ENCODE measurements at places on chromosomes 3 and 15. TPM values are rescaled to one million over a fixed set of nuclear protein-coding genes. Genes with fewer than 3 reads are reported as not detected.

Gene PRKCD
- 16.1 TPM for total RNA-seq

Gene POLR2M
- total RNA-seq, result 82.8 TPM

Gene ARPIN
- total RNA-seq, result 5.9 TPM

Gene ZNF148
- total RNA-seq, result 47.5 TPM

Gene SYNPR
- not detected for total RNA-seq

Gene TNFAIP8L3
- total RNA-seq, result 0.30 TPM

Gene MORC1
- total RNA-seq, result not detected

GRCh38 chr15:85141726-85142125 lies 160.1 kb downstream of the PDE8A start:
- no peaks in the 10 kb centered on the region for H3K27me3 ChIP-seq
- H3K4me1 ChIP-seq, result peaks cover 29% of the 10 kb centered on the region
- H3K27ac ChIP-seq, result peak overlapping the region; percentile 7
- no peak for DNase-seq
- peaks cover 18% of the 10 kb centered on the region for H3K36me3 ChIP-seq

DNA sequence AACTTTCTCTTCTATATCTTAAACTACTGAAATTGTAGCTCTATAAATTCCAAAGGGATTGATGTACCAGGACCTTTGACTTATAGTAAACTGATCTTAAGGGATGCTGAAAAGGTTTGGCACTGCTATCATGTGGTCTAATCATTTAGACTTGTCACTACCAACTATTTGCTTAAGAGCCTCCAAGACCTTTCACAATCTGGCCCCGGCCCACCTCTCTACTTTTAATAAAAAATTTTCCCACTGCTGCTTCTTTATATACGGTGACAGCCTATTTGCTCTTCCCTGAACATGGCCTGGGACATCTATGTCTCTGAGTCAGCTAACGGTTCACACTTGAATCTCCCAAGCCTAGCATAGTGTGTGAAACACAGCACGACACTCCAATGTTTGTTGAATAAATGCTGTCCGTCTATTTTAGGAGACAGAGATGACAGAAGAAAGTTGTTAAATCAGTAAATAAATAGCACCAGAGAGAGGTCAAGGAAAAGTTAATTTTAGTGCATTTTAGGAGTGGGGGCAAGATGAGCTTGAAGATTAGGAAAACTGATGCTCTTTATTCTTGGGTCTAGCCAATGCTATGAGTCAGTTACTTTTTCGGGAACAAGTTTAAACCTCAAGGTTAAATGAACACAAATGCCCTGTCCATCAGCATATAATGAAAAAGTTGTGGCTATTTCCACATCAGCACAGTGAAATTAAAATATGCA lies 212.9 kb downstream of the TIGIT start:
- H3K27me3 ChIP-seq, result peaks cover 1% of the 10 kb centered on the region
- peak overlapping the region; percentile 70 for H3K27ac ChIP-seq
- H3K4me3 ChIP-seq, result peak overlapping the region; percentile 67
- peak; percentile 48 for DNase-seq

- no peaks in the 10 kb centered on the region for H3K36me3 ChIP-seq
- no peaks in the 10 kb centered on the region for H3K27me3 ChIP-seq
- no peak for DNase-seq
Measured at GRCh38 chr3:164832216-164832615, 246.1 kb downstream of the SI start.

DNA sequence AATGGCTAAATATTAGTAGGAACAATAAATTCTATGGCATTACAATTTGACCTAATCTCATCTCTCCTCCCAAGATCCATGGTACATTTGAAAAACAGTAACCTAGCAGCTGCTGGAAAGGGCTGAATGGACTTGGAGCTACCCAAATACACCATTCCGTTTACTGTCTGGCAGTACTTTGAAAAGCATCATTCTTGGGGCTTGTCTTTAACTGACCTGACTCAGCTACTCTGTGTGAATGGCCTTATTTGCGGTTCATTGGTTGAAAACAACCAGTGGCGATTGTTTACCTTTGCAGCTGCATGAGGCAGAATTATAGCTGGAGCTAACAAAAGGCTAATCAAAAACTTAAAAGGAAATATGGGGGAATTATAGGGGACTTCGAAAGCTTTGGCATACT lies 311.2 kb upstream of the MCTP2 start:
- no peak for DNase-seq
- H3K27ac ChIP-seq, result no peak overlapping the region

- DNase-seq, result no peak
- peaks cover 53% of the 10 kb centered on the region for H3K4me1 ChIP-seq
- H3K27me3 ChIP-seq, result no peaks in the 10 kb centered on the region
- H3K4me3 ChIP-seq, result peak overlapping the region; percentile 60
- H3K27ac ChIP-seq, result peak overlapping the region; percentile 71
- peaks cover 55% of the 10 kb centered on the region for H3K36me3 ChIP-seq
Measured at GRCh38 chr3:157418104-157418503, 18.5 kb upstream of the PTX3 start.

GRCh38 chr3:85180-85579 lies 111.4 kb upstream of the CHL1 start:
- no peak for DNase-seq
- H3K27ac ChIP-seq, result no peak overlapping the region
- no peaks in the 10 kb centered on the region for H3K27me3 ChIP-seq
- H3K4me1 ChIP-seq, result no peaks in the 10 kb centered on the region
- peaks cover 2% of the 10 kb centered on the region for H3K36me3 ChIP-seq

- H3K27ac ChIP-seq, result no peak overlapping the region
- DNase-seq, result no peak
- no peak overlapping the region for H3K4me3 ChIP-seq
Measured at GRCh38 chr3:157918402-157918801, 187.8 kb downstream of the SHOX2 start.

DNA sequence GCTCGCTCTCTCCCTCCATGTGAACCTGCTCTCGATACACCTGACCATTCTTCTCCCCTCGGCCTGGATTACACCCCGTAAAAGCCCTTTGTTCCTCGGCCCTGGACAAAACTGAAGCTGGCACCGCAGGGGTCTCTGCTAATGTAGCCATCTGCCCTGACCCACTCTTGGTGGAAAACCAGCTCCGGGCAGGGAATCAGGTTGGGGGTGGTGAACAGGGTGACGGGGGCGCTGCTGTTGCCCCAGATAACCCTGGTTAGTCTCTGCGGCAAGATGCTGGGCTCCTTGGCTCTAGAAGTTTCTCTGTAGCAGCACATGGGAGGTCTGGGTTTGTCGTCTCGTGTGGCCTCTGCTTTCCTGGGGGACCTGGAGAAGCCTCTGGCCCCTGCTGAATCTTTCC lies 86.4 kb downstream of the WNT7A start:
- H3K27me3 ChIP-seq, result peaks cover 40% of the 10 kb centered on the region
- H3K4me3 ChIP-seq, result no peak overlapping the region
- H3K27ac ChIP-seq, result no peak overlapping the region
- H3K36me3 ChIP-seq, result no peaks in the 10 kb centered on the region
- H3K4me1 ChIP-seq, result no peaks in the 10 kb centered on the region

DNA sequence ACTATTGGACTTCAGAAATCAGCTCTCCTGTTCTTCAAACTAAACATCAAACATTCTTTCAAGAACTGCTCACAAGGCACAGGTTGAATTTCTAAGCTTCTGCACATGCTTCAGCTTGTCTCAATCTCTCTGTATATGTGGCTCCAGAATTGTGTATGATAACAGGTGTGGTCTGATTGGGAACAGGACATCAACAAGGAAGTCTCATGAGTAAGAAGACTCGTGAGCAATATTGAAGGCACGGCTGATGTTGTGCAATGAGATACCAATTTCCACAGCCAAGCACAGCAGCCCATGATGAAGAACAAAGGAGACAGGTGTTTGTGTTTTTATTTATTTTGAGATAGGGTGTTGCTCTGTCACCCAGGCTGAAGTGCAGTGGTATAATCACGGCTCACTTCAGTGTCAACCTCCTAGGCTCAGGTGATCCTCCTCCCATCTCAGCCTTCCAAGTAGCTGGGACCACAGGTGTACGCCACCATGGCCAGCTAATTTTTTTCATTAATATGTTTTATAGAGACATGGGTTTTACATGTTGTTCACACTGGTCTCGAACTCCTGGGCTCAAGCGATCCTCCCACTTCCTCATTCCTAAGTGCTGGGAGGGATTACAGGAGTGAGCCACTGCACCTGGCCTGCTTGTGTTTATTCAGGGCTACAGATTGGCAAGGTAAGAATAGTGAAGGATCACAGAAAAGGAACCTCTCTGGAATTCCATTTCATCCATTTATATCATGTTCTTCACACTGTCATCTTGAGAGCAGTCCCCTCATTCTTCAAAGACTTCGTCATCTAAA lies 32.2 kb upstream of the ABHD17C start:
- DNase-seq, result no peak
- no peaks in the 10 kb centered on the region for H3K36me3 ChIP-seq
- peaks cover 2% of the 10 kb centered on the region for H3K27me3 ChIP-seq
- no peak overlapping the region for H3K4me3 ChIP-seq

DNA sequence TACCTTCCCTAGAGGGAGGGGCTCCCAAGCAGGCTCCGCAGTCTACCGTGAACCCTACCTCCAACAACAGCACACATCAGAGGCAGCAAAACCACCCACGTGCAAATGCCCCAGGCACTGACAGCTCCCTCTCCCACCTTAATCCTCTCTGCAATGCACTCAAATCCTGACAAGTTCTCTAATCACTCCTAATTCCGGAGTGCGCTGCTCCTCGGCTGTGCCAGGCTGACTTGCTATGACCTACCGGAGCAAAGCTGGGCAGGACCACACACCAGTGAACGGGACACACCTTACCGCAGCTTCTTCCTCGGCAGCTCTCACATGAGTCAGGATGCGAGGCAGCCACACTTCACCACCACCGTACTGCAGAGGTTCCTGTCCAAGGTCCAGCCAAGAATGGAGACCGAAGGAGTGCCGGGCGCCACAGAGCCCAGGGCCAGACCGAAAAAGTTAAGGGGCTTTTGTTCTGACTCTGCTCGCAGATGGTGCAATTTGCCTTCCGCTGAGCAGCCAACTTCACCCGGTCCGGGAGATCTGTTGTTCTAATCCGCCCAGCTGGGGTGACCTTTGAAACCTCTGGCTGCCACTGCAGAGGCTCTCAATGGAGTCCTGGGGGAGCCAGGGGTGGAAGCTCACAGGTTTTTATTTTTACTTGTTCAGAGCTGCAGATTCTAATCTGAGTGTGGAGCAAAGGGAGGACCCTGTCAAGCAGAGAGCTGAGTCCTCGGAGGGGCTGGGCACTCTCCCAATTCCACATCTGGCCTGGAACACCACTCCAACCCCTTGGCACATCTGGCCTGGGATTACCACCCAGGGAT lies 84.4 kb downstream of the MYLK start:
- DNase-seq, result no peak
- peaks cover 9% of the 10 kb centered on the region for H3K27me3 ChIP-seq
- H3K4me1 ChIP-seq, result peaks cover 53% of the 10 kb centered on the region
- peaks cover 89% of the 10 kb centered on the region for H3K36me3 ChIP-seq

DNA sequence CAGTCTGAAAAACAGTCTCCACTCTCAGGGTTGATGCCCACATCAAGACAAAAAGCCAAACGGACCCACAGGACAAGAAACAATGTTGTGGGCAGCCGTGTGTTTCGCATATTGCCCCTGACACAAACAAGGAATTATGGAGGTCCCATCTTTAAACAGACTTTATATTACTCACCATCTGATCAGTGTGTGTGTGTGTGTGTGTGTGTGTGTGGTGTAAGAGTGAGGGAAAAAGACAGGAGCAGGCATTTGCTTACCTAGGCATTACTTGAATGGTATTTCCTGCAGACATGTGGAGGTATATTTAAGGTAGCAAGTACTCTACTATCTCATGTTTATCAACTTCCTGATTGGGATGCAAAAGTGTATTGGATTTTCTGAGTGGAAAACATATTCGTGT lies 136.3 kb downstream of the TMCO5A start:
- DNase-seq, result no peak
- H3K4me3 ChIP-seq, result no peak overlapping the region
- peaks cover 71% of the 10 kb centered on the region for H3K4me1 ChIP-seq
- no peak overlapping the region for H3K27ac ChIP-seq

DNA sequence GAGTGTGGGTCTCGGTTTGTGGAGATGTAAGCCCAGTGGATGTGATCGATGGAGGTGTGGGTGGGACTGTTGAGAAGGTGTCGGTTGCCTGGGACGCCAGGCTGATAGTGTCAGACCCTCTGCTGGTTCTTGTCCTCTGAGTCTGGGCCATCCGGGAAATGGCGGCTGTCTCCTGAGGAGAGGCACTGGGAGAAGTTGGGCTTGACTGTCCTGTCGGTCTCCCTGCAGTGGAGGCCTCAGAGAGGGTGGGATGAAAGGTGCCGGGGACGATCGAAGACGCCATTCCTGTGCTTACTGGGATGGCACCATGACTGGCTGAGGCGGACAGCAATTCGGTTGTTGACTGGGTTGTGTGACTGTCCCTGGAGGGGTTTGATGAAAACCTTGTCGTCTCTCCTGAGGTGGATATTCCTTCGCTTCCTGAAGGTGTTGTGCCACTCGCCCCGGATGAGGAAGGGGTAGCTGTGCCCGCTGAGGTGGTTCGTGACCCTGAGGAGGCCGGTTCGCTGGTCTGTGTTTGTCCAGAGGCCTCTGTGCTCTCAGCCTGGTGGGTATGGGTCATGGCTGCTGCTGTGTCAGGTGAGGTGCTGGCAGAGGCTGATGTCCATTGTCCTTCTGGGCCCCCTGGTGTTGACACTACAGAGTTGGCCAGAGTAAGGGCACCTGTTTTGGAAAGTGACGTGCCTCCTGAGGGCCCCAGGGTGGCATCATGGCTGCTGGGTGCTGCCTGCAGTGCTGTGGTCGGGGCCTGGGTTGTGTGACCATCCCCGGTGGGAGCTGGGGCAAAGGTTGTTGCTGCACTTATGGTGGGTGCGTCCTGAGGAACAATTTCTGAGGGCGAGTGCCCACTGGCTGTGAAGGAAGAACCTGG lies 22.8 kb downstream of the MUC4 start:
- H3K4me3 ChIP-seq, result no peak overlapping the region
- H3K27me3 ChIP-seq, result peaks cover 5% of the 10 kb centered on the region
- no peak overlapping the region for H3K27ac ChIP-seq
- no peaks in the 10 kb centered on the region for H3K4me1 ChIP-seq
- no peak for DNase-seq

DNA sequence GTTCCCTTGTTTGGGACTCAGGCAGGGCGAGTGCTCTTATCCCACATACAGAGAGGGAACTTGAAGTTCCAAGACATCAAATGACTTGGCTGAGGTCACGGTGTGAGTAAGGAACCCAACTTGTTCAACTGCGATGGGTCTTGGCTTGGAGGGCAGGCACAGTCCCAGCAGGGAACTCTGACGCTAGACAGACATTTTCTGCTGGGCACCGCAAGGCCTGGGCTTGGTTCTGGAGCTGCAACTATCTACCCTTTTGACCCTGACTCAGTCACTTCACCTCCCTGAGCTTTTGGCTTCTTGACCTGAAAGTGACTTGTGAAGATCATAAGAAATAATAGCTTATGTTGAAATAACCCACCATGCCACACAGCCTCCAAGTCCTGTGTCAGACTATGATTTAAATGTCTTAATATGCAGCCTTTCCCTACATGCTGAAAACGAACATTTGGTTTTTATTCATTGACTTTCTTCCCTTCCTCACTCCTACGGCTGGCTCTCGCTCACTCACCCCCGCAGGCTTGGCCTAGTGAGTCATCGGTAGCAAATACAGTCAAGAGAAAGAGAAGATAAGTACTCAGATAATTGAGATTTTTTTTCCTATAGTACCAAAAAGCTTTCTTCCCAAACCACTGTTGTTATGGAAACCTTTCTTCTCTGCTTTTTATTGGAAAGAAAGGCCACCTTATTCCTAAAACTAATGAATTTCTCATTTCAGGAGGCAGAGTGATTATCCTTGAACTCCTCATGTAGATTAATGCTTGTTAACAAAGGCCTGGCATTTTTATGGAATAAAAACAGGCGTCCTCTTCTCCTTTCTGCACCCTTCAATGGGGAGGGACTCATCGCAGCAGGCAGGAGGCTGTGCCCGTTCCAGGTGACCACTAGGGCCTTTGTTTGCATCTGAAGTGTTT lies 178.4 kb downstream of the ATP10A start:
- peak overlapping the region; percentile 70 for H3K27ac ChIP-seq
- peak; percentile 85 for DNase-seq
- H3K4me1 ChIP-seq, result peaks cover 32% of the 10 kb centered on the region
- H3K36me3 ChIP-seq, result peaks cover 42% of the 10 kb centered on the region

Data from HFFc6 (cell line).